ENCODE measurements at places on chromosomes 5 and 9.

GRCh38 chr5:158614951-158615350 is 484.8 kb downstream of the EBF1 start:
- no peak for DNase-seq

GRCh38 chr9:6931913-6932312 is 174.1 kb downstream of the KDM4C start:
- DNase-seq, result no peak

GRCh38 chr5:76408104-76408654 is 5.1 kb downstream of the IQGAP2 start:
- no peak for DNase-seq

- DNase-seq, result no peak
Observed at GRCh38 chr5:5089895-5090649, 50.1 kb upstream of the ADAMTS16 start.

DNA sequence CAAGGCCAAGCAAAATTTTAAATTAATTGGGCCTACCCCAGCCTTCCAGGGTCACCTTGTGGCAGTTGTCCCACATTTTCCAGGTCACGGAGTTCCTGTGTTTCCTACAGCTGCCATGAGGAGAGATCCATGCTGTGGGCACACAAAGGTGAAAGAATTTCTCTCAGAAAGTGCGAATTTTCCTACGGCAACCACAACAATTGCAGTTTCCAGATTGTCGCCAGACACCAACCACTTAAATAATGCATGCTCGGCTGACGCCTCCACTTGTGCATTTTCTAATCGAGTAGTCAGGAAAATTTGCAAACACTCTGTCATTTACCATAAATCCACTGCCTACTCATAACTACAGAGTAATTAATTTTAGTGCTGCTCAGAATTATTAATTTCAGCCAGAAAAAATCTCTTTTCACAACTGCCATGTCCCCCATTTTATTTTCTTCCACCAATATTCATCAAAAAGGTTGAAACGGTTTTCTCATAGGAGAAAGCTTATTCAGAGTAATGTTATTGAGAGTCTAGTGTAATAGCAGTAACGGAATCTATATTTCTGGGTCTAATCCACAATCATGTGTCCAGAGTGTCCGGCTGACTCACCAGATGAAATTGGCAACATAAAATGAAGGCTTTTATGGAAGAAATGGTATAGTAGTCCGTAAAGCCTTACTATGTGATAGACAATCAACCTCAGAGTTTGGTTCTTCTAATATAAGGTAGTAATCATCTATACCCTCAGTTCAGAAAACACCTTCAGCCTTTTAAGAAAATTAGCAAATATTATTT is 389.8 kb downstream of the NR2F1-AS1 start:
- DNase-seq, result no peak

- no peak for DNase-seq
Observed at GRCh38 chr9:94478755-94479730, 75.8 kb upstream of the PCAT7 start.

- no peak for DNase-seq
Observed at GRCh38 chr5:1026700-1027621, 18.4 kb downstream of the NKD2 start.

- no peak for DNase-seq
Observed at GRCh38 chr9:77833561-77834429, 185.7 kb upstream of the GNA14 start.

GRCh38 chr5:6604946-6605345 is 27.9 kb downstream of the NSUN2 start:
- DNase-seq, result no peak

GRCh38 chr5:1750469-1750868 is 49.2 kb downstream of the MRPL36 start:
- no peak for DNase-seq

GRCh38 chr9:87887661-87888480 is 5.2 kb downstream of the SPATA31E1 start:
- DNase-seq, result no peak

DNA sequence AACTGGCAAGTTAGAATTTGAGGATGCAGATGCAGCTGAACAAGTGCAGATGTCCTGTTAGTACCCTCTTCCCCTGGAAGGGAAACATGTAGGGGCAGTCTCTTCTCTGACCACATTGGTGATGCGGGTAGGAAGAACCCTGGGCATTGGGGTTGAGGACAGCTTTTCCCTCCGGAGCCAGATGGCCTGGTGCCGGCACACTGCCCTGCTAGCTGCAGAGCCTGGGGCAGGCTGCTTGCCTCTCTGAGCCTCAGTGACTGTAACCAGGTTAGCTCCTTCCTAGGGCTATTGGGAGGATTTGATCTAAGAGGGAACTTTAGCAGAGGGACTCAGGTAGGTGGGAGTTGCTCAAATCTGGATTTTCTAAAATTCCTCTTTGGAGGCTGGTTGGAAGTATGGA is 148.4 kb downstream of the HSPA4 start:
- no peak for DNase-seq

DNA sequence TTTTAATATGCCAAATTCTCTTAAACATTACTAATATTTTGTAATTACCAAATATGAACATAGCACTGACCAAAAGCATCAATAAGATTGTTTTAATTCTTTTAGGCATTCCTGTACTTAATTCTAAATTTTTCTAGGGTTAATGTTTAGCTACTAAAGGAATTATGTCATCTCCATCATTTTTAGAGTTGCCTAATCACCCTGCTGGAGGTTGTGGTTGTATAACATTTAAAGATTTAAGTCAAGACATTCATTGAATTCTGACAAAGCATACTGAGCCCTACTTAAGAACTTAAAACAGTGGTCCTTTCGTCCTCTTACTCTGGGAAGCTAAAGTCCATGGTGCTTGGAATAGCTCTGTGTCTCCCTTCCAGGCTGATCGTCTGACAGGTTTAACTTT is 28.1 kb upstream of the DAB2 start:
- no peak for DNase-seq

DNA sequence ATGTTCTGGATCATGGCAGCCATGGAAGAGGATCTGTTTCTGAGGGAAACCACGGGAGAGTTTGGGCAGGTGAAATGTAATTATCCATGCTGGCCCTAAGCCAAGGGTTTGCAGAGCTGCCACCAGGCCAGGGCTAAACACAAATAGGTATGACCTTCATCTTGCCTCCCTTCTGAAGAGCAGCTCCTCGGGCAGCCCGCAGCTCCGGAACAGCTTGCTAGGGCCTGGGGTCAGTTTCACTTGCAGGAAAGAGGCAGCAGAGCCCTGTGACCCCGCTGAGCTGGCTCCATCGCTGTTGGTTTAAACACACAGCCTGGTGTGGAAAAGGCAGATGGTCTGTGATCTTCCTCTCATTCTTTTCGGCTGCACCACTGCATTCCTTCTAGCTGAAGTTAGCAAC is 141.4 kb downstream of the TMEM38B start:
- DNase-seq, result no peak

GRCh38 chr5:173781816-173782670 is 106.1 kb upstream of the CPEB4 start:
- DNase-seq, result peak; percentile 45

- DNase-seq, result no peak
Observed at GRCh38 chr5:173234129-173234790, 746 bp downstream of the NKX2-5 start.

DNA sequence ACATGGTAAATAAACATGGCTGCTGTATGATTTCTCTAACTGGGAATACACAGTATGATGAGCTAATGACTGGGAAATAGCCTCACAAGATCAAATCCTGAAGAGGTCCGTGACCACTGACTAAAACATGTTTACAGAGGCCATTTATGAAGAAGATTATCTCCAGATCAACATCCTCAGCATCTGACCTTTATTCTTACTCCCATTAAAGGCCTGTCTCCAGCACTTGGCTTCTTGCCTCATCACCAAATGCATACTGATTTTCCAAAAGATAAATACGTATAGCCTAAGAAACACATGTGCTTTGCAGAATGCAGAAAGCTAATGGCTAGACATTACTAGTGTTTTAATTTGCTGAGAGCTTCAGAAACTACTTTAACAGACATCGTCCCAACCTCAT is 108.0 kb upstream of the TSLP start:
- no peak for DNase-seq

- DNase-seq, result no peak
Observed at GRCh38 chr5:15646371-15646770, 146.4 kb downstream of the FBXL7 start.

- no peak for DNase-seq
Observed at GRCh38 chr5:93034621-93035590, 546.1 kb downstream of the NR2F1-AS1 start.

Data from activated CD4-positive, CD25-positive, alpha-beta regulatory T cell treated with anti-CD3 and anti-CD28 coated beads, Interleukin-2, amount 50 U/mL, for 16 hours (primary cell).